ENCODE measurements at places on chromosomes 6 and 20.

GRCh38 chr20:7933346-7933745 lies 6.9 kb downstream of the HAO1 start:
- no peak for DNase-seq

DNA sequence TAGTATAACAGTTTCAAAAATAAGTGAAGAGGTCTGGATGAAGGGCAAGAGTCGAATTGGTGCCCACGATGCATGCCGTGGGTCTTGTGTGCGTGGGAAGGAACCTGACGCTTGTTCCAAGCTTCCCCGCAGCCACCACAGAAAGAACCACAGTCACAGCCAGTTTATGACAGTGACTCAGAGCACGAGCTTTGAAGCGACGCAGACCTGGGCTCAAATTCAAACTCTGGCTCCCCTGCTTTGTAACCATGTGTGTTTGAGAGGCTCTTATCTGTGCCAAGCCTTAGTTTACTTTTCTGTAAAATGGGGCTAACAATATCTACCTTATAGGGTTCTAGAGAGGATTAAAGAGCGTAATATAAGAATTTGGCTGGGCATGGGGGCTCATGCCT lies 65.5 kb downstream of the SYNJ2 start:
- DNase-seq: no peak

DNA sequence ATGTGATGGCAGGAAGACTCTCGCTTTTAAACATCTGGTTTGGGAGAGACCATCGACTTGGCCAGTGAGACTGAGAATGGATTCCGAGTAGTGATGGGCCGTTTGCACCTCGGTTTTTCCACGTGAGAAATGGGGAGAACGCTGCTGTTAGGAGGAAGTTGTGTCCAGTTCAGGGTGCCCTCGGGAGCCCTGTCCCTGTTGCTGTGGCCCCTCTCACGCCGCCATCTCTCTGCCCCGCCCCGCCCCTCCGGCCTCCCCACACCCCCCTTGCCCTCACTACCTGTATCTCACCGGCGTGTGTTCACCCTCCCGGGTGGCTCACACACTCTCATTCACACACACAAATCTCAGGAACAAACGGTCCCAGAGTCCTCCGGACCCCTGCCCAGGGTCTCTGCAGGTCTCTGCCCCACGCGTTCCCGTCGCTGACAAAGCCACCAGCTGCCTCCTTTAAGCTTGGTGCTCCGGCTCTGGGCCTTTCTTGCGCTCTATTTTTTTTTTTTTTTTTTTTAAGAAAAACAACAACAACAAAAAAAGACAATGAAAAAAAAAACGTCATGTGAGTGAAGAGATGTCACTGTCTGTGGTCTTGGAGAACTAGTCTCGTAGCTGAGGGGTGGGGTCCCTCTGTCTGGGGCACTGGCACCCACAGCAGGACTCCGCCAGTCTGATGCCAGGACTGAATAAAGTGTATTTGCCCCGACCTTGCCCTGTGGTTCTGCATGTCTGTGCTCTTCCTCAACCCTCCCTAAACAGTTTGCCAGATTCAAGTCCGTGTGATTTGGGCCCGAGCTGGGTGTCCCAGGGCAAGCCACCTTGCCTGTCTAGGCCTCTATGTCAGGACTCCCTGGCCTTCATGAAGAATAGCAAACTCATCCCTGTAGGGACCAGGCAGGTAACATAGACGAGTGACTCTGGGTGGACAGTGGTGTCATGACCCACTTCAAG lies 2.9 kb downstream of the SOX12 start:
- no peak for DNase-seq

DNA sequence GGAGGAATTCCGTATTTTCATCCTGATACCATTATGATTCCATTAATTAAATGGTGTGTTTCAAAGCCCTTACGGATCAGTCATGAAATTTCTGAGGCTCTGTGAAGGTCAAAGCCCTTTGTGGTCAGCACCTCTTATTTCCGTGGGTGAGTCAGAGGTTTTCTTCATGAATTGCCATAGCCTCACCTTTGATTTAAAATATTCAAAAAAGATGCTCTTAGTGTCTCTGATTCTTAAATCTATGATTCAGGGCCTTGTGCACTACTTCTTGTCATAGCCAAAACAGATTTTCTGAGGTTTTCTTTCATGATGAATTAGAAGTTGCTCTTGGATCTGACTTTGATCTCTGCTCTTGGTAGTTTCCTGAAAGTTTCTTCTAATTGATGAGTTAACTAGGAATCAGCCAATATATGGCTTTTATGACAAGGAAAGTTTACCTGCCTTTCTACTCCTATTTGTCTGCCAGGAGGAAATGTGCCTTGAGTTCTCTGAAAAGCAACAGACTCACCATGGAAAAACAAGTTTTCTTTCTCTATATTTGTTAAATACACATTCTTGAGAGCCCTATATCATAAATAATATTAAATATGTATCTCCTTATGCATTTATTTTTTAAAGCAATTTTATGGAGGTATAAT lies 613.0 kb downstream of the UTRN start:
- DNase-seq: no peak

DNA sequence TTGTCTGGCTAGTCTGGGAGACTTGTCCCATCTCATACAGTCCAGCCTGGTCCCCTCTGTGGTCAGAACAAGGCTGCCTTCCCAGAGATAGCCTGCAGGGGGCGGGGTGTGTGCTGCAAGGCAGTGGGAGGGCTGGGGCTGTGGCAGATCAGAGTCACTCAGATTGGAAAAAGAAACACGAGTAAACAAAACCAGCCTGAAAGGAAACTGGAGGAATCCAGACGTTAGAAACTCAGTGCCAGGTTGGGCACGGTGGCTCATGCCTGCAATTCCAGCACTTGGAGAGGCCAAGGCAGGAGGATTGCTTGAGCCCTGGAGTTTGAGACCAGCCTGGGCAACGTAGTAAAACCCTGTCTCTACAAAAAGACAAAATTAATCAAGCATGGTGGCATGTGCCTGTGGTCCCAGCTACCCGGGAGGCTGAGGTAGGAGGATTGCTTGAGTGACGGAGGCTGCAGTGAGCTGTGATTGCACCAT lies 20.2 kb downstream of the LEMD2 start:
- DNase-seq: peak; percentile 35

DNA sequence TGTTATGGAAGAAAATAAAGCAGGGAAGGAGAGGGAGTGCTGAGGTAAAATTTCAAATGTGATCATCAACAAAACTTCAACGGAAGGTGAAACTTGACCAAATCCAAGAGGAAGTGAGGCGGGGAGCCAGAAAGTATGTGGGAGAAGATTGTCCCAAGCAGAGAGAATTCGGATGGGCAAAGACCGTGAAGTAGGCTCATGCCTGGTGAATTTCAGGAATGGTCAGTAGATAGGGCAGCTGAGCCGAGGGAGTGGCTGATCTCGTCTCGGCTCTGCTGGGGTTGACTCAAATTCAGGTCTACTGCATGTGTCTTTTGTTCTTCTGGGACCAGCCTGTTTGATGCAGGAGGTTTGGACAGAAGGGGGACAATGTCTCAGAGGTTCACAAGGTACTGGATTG lies 7.0 kb upstream of the CSNK2A1 start:
- no peak for DNase-seq

GRCh38 chr6:168149015-168149414 lies 70.0 kb upstream of the FRMD1 start:
- no peak for DNase-seq

- no peak for DNase-seq
Observed at GRCh38 chr20:44209686-44210405, 725 bp downstream of the OSER1 start.

GRCh38 chr6:43896329-43897255 lies 126.6 kb downstream of the VEGFA start:
- no peak for DNase-seq

DNA sequence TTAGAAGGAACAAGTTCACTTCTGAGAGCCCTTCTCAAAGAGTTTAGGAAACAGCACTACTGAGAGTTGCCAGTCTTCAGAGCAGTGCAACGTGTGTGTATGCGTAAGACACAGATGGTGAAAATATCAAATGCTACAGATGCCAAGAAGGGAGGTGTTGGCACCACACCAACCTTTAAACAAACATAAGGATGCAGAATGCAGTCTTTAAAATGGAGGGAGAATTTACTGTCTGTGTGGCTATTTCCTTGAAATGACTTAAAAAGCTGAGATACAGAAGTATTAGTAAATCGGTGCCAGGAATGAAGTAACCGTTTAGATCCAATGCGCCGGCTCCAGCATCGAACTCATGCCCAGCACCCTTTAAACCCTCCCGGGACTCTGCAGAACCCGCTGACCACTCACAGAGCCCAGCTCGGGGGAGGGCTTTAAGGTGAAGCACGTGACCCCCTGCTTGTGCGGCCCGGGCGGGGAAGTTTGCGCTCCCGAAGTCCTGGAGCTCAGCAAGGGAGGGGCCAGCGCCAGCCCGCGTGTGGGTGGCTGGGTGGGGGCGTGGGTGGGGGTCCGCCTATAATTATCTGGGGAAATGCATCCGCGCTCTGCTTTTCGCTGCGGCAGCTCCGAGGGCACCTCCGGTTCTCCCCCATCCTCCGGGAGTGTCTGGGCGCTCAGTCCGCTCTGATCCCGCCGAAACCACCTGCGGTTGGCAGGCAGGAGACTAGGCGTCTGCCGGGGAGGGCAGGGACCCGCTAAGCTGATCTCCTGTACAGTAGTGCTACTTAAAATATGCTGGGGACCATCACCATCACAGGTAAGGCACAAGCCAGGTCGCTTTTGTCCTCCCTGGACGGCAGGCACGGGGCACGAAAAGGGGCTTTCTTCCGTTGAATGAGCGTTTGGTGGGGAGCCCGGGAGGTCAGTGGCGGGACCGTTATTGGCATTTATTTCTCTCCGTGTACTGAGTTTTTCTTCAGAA lies 66.0 kb downstream of the ZBTB2 start:
- DNase-seq: no peak

DNA sequence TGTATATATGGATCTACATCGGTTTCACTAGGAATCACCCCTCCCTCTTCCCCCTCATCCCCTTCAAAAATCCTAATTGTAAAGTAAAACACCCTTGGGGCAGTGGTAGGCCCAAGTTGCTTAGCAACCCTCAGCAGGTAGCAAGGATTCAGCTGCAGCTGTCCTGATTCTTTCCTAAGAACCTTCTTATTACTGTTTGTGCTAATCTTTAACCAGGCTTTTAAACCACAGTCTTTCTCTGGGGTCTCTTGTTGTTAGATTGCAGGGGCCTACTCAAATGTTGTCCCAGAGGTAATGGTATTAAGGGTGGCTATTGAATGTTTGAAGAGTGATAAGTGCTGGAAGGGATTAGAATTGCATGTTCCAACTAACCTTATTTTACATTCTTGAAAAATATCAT lies 46.4 kb downstream of the PRL start:
- DNase-seq: no peak

DNA sequence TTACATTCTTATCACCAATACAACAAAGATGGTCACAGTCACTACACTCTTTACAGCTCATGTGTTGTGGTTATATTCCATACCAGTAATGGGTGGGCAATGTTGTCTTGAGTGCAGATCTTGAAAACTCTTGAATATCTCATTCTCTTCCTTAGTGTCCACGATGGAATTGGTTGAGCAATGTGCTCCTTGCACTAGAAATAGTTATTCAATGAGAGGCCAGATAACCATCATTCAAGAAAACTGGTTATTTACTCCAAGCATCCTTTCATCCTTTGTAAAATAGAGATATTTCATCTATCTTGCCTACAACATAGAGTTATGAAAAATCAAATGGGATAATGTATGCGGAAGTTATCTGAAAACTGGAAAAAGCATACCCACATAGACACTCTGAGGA lies 215.9 kb downstream of the ARHGAP18 start:
- DNase-seq: no peak

GRCh38 chr6:169701311-169701953 lies 397 bp downstream of the WDR27 start:
- DNase-seq: no peak

- no peak for DNase-seq
Observed at GRCh38 chr20:10994991-10995700, 321.3 kb upstream of the JAG1 start.

GRCh38 chr6:152166497-152166896 lies 359.0 kb downstream of the ESR1 start:
- no peak for DNase-seq

DNA sequence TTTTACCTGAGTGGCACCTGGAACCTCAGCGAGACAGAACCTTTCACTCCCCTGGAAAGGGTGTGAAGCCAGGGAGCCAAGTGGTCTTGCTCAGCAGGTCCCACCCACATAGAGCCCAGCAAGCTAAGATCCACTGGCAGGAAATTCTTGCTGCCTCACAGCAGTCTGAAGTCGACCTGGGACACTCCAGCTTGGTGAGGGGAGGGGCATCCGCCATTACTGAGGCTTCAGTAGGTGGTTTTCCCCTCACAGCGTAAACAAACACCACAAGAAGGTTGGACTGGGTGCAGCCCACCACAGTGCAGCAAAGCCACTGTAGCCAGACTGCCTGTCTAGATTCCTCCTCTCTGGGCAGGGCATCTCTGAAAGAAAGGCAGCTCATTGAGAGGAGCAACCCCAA lies 134.7 kb upstream of the RSPO3 start:
- DNase-seq: no peak

DNA sequence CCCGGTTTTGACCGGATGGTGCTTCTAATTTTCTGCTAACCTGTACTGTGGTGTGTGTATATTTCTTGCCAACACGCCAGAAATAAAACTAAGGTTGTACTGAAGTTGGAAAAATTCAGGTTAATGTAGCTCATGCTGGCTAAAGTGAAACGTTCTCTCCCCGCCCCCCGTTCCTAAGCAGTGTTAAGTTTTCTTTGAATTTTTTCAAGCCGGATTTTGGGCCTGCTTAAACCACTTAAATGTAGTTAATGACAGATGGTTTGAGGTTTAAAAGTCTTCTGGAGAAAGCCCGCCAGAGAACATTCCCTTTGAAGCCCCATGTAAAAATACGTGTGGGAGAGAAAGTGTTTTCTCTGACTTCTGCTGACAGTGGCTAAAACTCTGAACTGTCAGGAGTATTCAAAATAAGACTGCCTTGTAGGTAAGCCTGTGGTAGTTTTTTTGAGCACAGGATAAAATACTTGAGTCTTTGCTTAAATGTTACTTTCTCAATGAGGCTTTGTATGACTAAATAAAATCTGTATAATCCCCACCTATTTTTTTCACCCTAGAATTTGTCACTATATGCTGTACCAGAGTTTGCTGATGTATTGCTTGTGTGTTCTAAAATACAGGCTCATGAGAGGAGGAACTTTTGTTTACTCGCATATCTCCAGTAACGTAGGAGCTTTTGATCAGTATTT lies 101.3 kb downstream of the OR2B2 start:
- no peak for DNase-seq

GRCh38 chr6:151284548-151285017 lies 44.8 kb downstream of the AKAP12 start:
- no peak for DNase-seq

GRCh38 chr6:51045548-51045947 lies 226.9 kb downstream of the TFAP2B start:
- DNase-seq: no peak

- no peak for DNase-seq
Observed at GRCh38 chr6:139254196-139254595, 37.6 kb downstream of the TXLNB start.

Measured in fibroblast of skin of left biceps (primary cell).